ENCODE measurements at places on chromosomes 6 and 20.

- DNase-seq: no peak
Observed at GRCh38 chr6:47308552-47309290, 984 bp downstream of the TNFRSF21 start.

- DNase-seq: no peak
Observed at GRCh38 chr6:451847-452246, 60.3 kb downstream of the IRF4 start.

- no peak for DNase-seq
Observed at GRCh38 chr6:116461331-116461931, at the start of gene CALHM6. Gene CALHM6 (plus strand): TSS chr6:116461375. CDS start chr6:116461930, 555 bp downstream.

- DNase-seq: no peak
Observed at GRCh38 chr6:108730635-108731515, 117.3 kb upstream of the ARMC2 start.

GRCh38 chr6:127392301-127392700, 48.9 kb upstream of the ECHDC1 start:
- DNase-seq: no peak

DNA sequence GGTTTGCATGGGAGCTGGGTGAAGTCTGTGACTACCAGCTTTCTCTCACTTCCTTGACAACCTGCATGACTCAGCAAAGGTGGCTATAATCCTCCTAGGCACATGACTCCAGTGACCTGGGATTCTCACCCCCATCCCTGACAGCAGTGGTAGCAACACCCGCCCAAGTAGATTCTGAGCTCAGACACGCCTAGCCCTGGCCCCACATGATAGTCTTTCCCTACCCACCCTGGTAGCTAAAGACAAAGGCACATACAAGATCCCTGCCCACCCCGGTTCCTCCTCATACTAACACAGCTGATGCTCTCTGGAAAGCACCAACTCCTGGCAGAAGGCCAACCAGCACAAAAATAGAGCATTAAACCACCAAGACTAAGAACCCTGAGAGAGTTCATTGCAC, 25.9 kb upstream of the CRISP1 start:
- no peak for DNase-seq

- DNase-seq: no peak
Observed at GRCh38 chr6:39905640-39905975, 28.7 kb downstream of the MOCS1 start.

GRCh38 chr6:127554435-127555006, 22.5 kb upstream of the C6orf58 start:
- DNase-seq: no peak

DNA sequence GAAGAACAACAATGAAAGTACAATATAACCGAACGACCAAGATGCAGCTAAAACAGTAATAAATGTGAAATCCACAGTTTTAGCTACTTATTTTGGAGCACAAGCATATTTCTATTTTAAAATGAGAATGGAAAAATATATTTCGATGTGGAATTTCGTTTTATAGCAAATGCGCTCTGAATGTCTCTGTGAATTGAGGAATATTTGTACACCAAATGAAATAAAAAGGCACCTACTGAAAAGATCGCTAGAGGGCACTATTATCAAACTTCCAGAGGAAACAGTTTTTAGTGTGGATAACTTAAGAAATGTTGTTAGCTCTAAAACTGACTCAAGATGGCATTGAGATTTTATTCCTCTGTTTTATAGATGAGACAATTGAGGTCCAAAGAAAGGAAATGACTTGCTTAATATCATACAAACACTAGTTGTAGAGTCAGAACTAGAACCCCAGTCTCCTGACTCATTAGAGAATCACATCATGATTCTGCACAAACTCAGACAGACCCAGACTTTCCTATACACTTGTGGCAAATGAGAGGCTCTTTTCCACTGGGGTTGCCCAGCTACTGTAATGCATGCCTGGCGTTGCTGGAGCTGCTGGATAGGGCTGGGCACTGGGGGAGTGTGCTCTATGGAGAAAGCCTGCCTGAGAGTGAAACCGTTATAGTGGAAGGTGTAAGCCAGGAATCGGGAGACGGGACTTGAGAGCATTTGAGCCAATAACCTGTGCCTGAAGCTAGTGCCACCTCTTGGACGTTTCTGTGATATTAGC, 51.9 kb downstream of the GCLC start:
- peak; percentile 36 for DNase-seq

DNA sequence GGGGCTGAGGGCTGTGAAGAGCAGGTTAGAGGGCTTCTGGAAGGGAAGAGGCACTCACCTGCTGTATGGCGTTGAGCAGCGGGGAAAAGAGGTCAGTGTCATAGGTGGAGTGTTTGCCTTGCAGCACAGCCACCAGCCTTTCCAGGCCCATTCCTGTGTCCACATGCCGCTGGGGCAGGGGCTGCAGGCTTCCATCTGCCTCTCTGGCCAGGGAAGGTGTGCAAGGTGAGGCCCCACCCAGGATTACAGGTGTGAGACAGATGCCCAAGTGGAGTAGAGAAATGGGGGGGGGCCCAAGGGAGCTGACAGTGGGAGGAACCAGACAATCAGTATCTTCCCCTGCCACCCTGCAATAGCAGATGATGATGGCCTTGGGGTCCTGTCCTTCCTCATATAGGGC, 2.9 kb downstream of the AARS2 start:
- no peak for DNase-seq

DNA sequence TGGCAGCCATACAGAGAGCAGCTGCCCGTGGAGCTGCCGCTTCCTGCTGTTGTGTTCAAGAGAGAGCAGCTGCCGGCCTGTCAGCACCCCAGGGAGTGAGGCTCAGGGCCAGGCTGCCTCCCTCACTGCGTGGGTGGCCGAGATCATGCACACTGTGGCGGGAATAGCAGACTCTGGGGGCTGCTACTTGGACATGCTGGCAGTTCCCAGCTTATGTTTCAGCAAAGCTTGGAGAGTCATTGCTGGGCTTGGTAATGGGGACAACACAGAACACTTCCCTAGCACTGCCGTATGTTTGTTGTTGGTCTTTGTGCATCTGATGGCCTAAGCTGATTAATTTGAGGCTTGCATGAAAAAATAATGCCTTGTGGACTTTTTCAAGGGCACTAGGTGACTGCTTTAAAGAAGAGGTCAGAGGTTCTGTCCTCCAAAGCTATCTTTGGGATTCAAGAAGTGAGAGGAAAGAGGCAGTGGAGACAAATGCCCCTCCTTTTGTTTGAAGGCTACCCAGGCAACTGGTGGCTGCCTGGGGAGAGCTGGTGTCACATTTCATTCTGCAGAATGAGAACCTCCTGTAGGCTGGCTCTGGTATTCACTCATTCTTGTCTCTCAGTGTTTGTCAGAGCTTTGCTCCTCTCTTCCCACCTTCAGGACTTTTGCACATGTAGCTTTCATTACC, 18.8 kb downstream of the MRAP2 start:
- peak; percentile 13 for DNase-seq

- DNase-seq: no peak
Observed at GRCh38 chr20:58746620-58747019, 54.0 kb downstream of the NPEPL1 start.

DNA sequence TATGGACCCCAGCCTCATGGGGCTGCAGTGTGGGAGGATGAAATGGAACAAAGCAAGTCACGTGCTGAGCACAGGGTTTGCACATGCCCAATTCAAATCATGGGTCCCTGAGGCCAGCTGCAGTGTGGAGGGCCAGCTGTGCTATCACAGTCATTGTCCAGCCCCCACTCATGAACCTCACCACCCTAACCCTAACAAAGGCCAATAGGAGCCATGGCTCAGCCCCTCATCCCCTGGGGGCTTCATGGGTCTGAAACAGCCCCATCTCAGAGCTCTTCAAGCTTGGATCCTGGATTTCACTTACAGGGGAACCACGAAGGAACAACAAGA, 125.6 kb upstream of the MAFB start:
- no peak for DNase-seq

- peak; percentile 51 for DNase-seq
Observed at GRCh38 chr6:54892831-54893230, 46.3 kb downstream of the FAM83B start.

GRCh38 chr20:21575981-21576740, 62.3 kb upstream of the NKX2-2 start:
- DNase-seq: no peak

DNA sequence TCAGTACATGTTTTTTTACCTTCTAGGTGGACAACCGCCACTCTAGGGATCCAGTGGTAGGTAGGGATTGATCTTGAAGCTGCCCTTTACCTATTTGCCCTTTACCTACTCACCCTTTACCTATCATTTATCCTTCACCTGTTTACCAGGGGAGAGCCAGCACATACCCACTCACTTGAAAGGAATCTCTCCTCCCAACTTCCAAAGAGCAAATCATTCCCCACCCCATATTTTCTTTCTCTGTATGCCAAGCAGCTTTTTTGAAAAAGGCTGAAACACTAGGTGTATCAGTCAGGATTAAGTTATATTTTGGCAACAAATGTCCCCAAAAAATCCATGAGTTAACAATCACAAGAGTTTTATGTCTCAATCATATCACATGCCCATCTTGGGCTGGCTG, 10.5 kb upstream of the EPM2A start:
- no peak for DNase-seq

DNA sequence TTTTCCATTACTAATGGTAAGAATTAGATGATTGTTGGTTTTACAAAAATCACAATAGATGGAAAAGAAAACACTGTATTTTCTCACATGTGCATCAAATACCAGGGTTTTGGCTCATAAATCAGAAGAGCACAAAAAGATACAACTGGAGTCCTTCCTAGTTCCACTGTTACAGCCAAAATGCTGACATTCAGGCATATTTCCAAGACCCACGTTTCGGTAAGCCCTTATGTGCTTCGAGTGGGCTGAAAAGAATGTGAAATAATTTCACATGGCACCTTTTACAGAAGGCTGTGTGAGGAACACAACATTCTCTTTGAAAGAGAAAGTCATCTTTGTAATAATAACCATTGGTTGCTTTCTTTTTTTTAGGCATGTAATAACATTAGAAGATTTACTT, 326.7 kb upstream of the FLRT3 start:
- no peak for DNase-seq

- no peak for DNase-seq
Observed at GRCh38 chr6:108618623-108619152, 58.0 kb downstream of the FOXO3 start.

- DNase-seq: no peak
Observed at GRCh38 chr6:42771741-42772100, 10.1 kb upstream of the BICRAL start.

DNA sequence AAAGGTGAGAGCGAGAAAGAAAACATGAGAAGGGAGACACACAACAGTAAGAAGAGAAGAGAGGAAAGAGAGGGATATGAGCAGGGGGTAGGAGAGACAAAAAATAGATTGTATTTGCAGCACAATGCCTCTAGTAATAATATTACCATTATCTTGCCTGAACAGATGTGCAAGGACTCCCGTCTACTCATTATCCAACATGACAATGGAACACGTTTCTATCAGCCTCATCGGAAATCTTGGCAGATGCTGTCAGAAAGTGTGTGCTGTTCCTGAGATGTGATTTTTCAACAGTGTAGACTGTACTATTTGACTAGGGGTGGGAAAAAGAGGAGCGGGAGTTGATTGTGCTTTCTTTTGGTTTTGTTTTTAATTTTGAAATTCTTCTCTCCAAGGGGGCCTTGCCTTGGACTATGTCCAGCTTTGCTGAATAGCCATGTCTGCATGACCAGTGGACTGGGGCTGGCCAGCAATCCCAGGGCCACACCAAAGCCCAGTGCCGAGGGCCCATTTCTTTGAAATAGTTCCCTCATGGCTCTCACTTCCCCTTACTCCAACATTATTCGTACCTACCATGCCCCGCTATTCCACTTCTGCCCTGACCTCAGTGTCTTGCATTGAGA, 11.3 kb upstream of the TRAM2 start:
- no peak for DNase-seq

- no peak for DNase-seq
Observed at GRCh38 chr20:877814-878213, 38.3 kb downstream of the ANGPT4 start.

GRCh38 chr6:80280262-80281010, 174.0 kb downstream of the BCKDHB start:
- DNase-seq: no peak

GRCh38 chr20:45036044-45036755, 64.7 kb downstream of the KCNS1 start:
- DNase-seq: peak; percentile 42

Measured in AG04450 (cell line).